Suprapubic skin (tissue), 4 donors: ENCODE measurements at places on chromosomes 3 and 15.

GRCh38 chr3:184506561-184506991 is 55.0 kb upstream of the EPHB3 start:
- no peak for DNase-seq

DNA sequence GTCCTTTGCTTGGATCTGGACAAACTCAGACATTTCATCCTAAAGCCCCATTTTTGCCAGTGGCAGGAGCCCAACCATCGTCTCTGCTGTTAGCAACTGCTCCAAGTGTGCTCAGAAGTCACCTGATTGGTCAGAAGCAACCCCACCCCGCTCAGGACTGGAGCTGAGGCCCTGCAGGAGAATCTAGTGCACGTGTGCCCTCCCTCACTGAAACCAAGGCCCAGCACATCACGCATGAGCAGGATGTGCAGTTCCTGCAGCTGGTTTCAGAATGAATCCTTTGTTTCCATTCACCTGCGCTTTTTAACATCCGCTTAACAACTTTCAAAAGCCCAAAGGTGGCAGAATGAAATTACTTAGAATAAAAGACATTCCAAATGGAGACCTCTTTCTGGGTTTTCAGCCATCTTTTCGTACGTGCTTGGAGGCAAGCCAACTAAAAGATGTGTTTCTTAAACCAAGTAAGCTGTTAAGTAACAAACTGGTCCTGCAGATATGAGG is 81.2 kb downstream of the SRGAP3 start:
- DNase-seq = no peak

DNA sequence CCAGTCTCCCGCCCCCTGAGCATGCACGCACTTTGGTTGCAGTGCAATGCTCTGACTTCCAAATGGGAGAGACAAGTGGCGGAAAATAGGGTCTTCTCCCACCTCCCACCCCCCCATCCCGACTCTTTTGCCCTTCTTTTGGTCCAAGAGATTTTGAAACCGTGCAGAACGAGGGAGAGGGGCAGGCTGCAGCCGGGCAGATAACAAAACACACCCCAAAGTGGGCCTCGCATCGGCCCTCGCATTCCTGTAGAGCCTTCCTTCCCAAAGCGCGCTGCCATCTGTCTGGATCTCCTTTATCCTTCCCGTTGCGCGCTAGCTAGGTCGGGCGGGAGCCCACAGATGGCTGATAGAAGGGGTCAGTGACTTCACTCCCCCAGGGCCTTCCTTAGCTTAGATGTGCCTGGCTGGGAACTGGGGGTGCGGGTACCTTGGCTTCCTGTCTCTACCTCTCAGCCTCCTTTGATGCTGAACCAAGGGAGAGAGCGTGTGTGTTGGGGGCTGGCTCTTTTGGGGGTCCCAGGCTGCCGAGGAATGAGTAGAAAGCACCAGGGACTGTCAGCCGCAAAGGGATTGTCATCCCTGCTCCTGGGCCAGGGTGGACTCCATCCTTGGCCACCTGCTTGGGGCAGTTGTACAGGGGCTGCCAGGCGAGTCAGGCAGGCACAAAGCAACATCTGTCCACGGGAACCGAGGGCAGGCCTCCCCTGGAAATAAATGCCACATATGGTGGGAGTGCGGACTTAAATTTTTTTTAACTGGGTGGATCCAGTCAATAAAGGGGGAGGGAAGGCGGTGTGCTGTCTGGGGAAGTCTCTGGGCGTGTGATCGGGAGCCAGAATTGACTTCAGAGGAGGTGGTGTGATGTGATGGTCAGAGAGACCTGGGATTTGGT is 1.8 kb downstream of the SMAD3 start:
- no peak for DNase-seq

GRCh38 chr3:10196389-10197052 is 31.8 kb downstream of the IRAK2 start:
- DNase-seq = no peak

DNA sequence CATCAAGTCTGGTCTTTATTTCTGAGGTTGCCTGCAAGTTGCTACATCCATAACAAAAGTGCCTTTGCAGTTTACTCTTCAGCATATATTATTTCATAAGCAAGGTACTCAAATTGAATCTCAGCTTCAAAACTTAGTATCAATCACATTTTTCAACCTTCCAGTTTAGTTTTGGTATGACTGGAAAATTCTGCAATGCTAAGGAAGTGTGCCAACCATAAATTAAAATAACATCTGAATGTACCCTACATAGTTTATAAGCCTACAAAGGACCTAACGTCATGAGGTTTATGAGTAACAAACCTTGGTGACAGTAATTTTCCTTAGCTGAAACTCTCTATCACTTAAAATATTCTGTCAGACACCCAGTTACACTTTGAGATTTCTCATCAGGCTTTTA is 62.8 kb downstream of the THBS1 start:
- no peak for DNase-seq

DNA sequence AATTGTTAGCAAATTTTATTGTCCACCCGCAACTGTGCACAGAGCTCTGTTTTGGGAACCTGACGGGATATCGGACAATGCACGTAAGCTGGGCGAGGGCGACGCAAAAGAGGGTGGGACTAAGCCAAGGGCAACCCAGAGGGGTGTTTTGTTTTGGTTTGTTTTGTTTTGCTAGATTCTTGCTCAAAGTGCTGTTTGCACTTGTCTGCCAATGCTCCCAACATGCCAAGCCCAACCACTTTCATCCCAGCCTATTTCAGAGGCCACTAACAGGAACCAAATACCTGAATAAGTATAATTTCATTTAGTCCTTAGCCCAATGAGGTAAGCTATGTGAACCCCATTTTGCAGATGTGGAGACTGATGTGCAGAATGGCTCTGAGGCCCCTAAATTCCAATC is 9.7 kb upstream of the CMTM7 start:
- DNase-seq = no peak

DNA sequence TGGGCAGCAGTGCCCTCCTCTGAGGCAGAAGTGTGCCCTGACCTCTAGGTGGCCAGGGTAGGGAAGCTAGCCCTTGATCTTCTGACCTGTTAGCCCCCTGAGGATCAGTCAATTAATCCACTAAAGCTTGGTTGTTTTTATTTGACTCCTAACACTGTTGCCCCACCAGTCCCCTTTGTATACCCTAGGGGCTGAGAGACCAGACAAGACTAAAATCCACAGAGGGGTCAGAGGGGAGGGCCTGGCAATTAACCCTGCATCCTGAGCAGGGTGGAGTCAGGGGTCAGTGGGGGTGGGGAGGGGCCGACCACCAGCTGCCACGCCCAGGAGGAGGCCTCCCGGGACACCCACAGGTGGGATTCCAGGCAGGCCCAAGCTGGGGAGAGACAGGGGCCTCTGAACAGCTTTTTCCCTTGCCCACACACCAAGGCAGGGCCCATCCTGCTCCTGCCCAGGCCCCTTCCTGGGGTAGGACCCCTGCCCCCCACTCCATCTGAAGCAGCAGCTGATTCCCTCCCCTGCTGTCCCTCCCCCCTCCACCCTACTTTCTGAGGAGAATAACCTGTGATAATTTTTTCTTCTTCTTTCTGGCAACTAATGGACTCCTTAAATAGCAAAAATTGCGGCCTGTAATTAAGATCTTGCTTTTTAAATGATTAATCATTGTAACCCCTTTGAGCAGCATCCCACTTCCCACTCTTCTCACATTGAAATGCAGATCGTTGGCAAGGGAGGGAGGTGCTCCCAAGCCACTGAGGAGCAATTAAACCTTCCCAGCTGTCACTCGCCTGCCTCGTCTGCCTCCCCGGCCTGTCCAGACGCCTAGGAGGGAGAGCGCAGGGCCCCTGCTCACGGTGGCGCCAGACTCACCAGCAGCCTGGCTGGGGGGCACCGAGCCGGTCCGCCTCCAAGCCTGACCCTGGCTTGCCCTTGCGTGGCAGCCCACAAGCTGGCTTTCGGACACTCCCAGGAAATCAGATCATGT is 51.9 kb downstream of the RHCG start:
- DNase-seq = no peak

GRCh38 chr3:146166415-146166821 is 5.4 kb upstream of the PLOD2 start:
- no peak for DNase-seq

- no peak for DNase-seq
Measured at GRCh38 chr15:73119478-73119877, 67.2 kb downstream of the NEO1 start.

- no peak for DNase-seq
Measured at GRCh38 chr15:91992945-91993344, 139.4 kb downstream of the SLCO3A1 start.

DNA sequence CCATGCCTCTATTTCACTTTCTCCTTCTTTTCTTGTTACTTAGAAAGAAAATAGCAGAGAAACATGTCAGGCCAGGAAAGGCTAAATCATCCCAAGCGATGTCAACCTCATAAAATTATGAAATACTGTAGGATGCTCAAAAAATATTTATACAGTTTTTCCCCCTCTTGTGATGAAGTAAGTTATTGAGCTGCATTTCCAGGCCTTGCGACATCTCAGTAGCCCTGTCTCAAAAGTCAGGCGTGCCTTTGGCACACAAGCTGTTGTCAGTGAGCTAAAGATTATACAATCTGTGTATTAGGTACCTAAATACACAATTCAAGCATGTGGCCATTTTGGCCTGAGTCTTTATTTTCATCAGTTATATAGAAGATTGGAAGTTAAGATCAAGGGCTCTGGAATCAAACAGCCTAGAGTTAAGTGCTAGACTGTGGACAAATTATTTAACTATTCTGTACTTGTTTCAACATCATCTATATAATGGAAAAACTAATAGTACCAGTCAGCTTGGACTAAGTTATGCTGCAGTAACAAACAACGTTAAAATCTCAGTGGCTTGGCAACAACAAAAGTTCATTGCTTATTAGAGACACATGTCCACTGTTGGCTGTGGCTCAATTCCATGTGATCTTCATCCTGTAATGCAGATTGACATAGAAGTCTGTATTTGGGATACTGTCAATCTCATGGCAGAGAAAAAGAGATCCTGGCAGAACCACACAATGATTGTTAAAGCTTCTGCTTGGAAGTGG is 406.4 kb upstream of the PROK2 start:
- no peak for DNase-seq

GRCh38 chr3:66055289-66055688 is 16.6 kb upstream of the MAGI1 start:
- no peak for DNase-seq

DNA sequence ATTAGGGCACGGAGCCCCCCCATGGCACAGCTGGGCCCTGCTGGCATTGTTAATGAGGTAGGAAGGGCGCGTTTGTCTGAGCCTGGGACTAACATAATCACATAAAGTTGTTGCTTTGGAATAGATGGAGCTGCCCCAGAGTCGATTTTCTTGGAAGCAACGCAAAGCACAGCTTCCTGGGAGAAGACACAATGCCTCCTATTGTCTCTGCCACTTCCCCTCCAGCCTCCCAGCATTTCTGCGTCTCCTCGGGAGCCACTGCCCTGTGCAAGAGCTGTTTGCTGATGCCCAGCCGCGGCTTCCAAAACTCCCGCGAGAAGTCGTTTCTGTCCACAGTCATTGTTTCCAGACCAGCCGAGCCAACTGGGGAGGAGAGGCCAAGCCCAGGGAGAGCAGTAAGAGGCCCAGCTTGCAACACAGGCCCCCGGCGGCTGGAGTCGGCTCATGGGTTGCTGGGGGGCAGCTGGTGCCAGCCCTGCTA is 18.1 kb upstream of the ALDH1A3 start:
- DNase-seq = no peak

GRCh38 chr3:8499181-8499611 is 2.4 kb upstream of the LMCD1 start:
- DNase-seq = no peak

GRCh38 chr3:103085465-103085864 is 650.6 kb downstream of the ZPLD1 start:
- no peak for DNase-seq

- DNase-seq = no peak
Measured at GRCh38 chr3:40718209-40718608, 193.4 kb downstream of the ZNF621 start.

DNA sequence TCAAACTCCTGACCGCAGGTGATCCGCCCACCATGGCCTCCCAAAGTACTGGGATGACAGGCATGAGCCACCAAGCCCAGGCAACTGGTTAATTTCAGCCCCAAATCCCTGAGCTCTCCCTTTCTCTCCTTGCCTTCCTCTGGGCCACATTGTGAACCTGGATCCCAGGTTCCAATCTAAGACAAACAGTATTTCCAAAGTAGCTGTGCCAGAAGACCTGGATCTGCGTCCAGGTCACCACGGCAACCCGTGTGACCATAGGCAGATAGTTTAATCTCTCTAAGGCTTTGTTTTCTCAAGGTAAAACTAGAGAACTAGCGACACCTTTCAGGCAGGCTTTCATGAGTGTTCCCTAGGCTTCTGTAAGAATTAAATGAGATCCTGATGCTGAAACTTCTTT is 5.9 kb upstream of the RBPMS2 start:
- DNase-seq = no peak

GRCh38 chr3:33218446-33219174 is at the start of gene SUSD5:
Gene SUSD5, minus strand, starts transcription at chr3:33218810. Its CDS starts 13 bp downstream, at chr3:33218797.
- no peak for DNase-seq

- DNase-seq = no peak
Measured at GRCh38 chr15:75008629-75009326, 13.4 kb downstream of the SCAMP5 start.

- no peak for DNase-seq
Measured at GRCh38 chr3:189621948-189622603, 9.1 kb upstream of the TP63 start.

DNA sequence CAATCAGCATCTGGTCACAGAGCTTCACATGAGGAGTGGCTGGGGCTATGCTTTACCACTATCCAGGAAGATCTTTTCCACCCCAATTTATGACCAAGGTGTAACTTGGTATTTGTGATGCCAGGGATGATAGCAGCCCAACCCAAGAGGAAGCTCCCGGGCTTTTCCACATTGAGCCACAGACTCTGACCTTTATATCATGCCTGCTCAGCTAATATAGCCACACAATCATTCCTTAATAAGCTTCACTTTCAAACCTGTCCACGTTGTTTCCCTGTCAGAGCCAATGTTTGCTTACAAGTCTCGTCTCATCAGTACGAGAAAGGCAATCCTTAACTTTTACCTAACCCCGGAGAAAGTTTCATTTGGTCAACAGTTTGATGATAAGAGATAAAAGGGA is 330.9 kb downstream of the SHQ1 start:
- no peak for DNase-seq

GRCh38 chr3:69200384-69201068 is 78.1 kb upstream of the LMOD3 start:
- DNase-seq = no peak

GRCh38 chr15:92569778-92570177 is 85.8 kb downstream of the FAM174B start:
- DNase-seq = no peak

- DNase-seq = no peak
Measured at GRCh38 chr3:36695769-36696137, 68.6 kb downstream of the DCLK3 start.

DNA sequence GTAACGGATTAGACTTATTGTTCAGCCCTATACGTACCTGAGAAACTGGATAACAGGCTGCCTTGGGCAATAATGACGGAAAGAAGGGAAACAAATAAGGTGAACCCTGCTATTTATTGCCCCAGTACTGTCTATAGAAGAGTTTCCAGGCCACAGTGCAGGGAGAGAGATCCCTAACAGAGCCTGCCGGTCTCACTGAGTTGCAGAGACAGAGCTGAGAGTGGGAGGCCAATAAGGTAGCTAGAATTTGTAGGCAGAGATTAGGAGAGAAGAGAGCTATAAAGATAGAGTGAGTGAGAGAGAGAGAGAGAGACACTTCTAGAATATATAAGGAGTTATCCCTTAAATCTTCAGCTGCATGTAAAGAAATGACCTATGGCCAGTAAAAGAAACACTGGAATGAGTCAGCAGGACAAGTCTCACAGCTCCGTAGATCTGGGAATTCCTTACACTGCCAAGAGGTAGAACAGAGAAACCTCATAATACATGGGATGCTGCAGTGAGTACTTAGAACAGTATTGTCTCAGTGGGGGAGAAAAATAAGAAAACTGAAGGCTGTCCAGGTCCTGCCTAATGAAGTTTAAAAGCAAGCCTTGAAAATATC is 51.8 kb downstream of the ST3GAL6 start:
- DNase-seq = no peak

- no peak for DNase-seq
Measured at GRCh38 chr15:70395164-70395563, 297.4 kb upstream of the TLE3 start.
